Retinal pigment epithelial cell (primary cell): ENCODE measurements at places on chromosomes 5 and 9.

GRCh38 chr5:141701360-141702119 is 19.5 kb upstream of the ARAP3 start:
- DNase-seq, result no peak

DNA sequence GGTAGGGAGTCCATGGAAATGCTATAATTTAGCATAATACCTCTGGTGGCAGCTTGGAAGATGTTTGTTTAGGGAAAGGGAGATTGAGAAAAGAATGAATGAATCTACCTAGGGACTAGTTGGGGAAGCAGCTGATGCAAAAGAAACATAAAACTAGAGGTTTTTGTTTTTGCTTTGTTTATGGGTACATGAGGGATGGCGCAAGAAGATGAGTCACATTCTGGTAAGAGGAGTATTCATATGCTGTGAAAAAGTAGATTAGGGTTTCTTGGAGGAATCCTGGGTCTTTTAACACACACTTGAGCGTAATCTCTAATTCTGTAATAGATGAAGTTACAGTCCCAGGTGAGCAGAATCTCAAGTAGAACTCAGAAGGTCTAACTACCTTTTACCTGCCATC is 17.1 kb downstream of the C9orf43 start:
- no peak for DNase-seq

- no peak for DNase-seq
Measured at GRCh38 chr5:106962464-106963230, 708.1 kb downstream of the EFNA5 start.

GRCh38 chr9:136056546-136057235 is 38.4 kb downstream of the NACC2 start:
- no peak for DNase-seq

- DNase-seq, result peak; percentile 86
Measured at GRCh38 chr5:32785611-32786254, 74.6 kb downstream of the NPR3 start.

GRCh38 chr9:75149841-75150241 is 61.5 kb downstream of the OSTF1 start:
- no peak for DNase-seq

DNA sequence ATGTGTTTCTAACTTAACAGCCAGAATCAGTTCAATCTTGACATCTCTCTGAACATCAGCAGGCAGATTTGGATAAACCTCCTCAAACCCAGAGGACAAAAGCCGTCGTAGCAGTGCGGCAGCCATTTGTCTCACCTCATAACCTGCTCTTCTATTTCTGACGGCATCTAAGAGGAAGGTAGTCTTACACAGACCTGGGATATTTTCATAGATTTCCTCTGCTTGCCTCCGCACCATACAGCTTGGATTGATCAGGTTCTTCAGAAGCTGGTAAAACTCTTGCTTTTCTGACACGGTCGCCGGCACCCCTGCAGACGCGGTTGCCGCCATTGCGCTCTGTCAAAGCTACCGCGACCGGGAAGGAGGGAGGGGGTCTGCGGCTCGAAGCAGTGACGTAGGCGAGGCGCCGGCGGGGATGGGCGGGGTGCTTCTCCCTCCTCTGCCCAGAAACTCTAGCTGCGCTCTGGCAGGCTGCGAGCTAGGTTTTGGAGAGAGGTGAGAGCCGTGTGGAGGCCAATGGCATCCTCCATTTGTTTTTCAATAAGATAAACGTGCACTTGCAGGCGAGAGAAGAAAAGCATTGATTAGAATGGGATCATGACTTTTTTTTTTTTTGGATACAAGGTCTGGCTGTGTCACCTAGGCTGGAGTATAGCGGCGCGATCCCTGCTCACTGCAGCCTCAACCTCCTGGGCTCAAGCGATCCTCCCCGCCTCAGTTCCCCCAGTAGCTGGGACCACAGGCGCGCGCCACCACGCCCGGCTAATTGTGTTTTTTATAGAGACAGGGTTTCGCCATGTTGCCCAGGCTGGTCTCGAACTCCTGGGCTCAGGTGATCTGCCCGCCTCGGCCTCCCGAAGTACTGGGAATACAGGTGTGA is at the start of gene RANBP6:
TSS of gene RANBP6 (minus strand) at position 347 of the 880 bp plus-strand sequence. CDS start at position 330, 17 bp downstream.
- DNase-seq, result peak; percentile 53

GRCh38 chr5:142425286-142426065 is 100.7 kb upstream of the SPRY4 start:
- no peak for DNase-seq

GRCh38 chr5:132773601-132774355 is 3.3 kb downstream of the SEPTIN8 start:
- DNase-seq, result no peak

DNA sequence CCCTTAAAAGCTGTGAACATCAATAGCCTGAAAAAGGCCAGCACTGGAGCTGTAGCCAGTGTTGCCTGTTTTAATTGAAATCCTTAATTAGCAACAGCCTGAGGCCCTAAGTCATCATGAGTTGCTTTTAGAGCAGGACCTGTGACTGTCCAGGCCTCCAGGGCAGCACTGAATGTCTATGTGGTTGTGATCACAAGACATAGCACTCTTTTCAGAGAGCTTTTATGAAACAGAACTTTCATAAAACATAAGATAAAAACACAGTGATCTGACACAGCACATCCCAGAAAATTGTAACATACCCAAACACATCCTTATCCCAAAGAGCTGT is 85.5 kb upstream of the MYO10 start:
- DNase-seq, result no peak

GRCh38 chr5:126847826-126848251 is 70.9 kb downstream of the LMNB1 start:
- no peak for DNase-seq

- DNase-seq, result no peak
Measured at GRCh38 chr9:69857131-69857530, 36.5 kb downstream of the CFAP95 start.

GRCh38 chr9:76785501-76785900 is 21.3 kb downstream of the PCA3 start:
- DNase-seq, result no peak

DNA sequence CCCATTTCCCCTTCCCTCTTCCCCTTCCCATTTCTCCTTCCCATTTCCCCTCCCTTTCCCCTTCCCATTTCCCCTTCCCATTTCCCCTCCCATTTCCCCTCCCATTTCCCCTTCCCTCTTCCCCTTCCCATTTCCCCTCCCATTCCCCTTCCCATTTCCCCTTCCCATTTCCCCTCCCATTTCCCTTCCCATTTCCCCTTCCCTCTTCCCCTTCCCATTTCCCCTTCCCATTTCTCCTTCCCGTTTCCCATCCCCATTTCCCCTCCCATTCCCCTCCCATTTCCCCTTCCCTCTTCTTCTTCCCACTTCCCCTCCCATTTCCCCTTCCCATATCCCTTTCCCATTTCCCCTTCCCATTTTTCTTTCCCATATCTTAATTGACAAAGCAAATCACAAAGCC is 109.0 kb downstream of the OLFM1 start:
- no peak for DNase-seq

- DNase-seq, result no peak
Measured at GRCh38 chr9:36897478-36897877, 136.6 kb downstream of the PAX5 start.

DNA sequence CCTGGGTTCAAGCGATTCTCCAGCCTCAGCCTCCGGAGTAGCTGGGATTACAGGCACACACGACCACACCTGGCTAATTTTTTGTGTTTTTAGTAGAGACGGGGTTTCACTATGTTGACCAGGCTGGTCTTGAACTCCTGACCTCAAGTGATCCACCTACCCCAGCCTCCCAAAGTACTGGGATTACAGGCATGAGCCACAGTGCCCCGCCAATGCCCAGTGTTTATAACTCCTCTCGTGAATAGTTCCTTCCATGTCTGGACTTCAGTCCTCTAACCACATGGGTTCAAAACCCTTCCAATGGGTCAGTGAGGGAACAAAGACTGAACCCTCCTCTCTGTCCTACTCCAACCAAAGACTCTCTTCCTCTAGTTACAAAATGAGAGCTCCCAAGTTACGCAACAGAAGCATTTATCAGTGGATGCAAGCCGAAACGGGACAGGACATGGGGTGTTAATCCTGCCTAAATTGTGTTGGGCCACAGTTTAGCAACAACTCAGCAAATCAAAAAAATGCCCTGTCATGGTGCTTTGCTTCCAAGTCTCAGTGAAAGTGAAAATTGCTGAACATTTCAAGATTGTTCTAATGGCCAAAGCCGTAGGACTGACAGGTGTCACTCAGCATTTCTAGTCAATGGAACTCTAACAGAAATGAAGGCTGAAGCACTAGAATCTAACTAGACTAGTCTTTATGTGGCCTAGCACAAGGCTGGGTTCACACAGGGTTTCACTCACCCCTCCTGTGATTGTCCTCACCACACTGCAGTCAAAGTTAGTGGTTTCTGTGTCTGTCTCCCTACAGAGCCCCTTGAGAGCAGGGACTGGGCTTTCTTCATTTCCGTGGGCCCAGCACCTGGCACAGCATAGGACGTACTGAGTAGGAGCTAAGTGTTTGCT is 3.2 kb upstream of the TMEM245 start:
- DNase-seq, result no peak

- no peak for DNase-seq
Measured at GRCh38 chr9:18604767-18605730, 131.1 kb downstream of the ADAMTSL1 start.

DNA sequence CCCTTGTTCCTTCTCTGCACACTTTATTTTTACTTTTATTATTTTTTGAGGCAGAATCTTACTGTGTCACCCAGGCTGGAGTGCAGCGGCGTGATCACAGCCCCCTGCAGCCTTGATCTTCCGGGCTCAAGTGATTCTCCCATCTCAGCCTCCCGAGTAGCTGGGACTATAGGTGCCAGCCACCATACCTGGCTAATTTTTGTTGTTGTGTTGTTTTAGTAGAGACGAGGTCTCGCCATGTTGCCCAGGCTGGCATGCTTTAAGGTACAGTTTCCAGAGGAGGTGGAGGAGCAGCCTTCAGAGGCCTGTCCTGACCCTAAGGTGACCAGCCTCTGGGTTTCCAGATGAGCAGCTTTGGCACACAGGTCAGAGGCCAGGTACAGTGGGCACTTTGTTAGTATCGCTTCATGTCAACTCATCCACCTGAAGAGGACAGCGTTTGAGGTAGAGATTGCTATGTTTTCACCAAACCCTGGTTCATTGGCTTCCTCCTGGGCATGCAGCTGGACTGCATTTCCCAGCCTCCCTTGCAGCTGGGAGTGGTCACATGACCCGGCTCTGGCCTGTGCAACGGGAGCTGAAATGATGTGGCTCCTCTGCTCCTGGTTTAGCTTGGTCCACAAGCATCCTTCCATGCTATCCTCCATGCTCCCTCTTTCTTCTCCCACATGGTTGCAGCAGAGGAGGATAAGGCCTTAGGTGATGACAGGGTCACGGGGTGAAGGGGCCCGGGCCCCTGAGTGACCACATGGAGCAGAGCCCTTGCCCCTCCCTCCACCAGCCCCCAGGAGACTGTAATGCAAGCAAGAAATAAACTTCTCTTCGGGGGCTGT is 139.3 kb upstream of the IER5L start:
- DNase-seq, result no peak

DNA sequence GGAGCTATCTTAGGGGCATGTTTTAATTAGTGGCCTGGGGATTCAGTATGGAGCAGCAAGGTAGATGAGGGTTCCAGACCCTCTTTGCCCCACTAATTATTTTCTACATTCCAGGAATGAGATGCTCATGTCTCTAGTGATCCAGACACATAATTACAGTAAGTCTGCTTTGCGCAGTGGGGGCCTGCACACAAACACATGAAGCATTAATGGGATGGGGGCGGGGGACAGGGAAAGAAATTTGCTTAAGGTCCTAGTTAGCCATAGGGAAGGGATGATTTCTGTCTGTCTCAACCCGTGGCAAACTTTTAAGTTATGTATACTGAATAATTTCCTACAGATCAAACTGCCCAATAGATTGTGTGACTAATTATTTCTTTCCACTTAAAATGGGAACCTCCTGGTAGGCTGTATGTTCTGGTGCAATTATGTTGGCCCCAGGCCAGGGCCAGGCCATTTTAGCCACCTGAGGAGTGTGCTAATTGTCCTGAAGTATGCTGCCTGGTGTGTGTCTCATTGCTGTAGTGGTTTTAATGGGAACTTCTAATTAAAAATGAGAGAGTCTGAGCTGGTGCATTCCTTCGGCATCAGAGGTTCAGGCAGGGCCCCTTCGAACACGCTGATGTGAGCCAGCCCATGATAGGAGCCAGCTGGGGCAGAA is 134.4 kb downstream of the PTTG1 start:
- DNase-seq, result peak; percentile 28

- DNase-seq, result no peak
Measured at GRCh38 chr9:80233906-80234305, 662.1 kb downstream of the TLE4 start.

GRCh38 chr5:113824307-113824706 is 310.8 kb downstream of the YTHDC2 start:
- no peak for DNase-seq

DNA sequence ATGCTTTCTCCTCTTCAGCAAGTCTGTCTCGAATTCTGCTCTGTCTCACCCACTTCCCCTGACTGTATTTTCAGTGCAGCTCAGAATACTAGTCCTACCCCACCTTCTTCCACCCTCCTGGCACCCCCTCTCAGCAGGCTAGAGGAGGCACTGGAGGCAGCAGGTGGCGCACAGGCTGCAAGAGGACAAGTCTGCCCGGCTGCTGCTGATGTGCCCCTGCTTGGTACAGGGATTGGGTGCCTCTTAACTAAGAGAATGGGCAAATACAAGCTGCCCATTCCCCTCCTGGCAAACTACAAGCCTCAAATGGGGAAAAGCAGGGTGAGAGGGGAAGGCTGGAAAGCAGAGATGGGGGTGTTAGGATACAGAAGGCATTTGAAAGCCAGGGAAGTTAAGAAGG is 5.1 kb downstream of the TLN1 start:
- DNase-seq, result peak; percentile 37

DNA sequence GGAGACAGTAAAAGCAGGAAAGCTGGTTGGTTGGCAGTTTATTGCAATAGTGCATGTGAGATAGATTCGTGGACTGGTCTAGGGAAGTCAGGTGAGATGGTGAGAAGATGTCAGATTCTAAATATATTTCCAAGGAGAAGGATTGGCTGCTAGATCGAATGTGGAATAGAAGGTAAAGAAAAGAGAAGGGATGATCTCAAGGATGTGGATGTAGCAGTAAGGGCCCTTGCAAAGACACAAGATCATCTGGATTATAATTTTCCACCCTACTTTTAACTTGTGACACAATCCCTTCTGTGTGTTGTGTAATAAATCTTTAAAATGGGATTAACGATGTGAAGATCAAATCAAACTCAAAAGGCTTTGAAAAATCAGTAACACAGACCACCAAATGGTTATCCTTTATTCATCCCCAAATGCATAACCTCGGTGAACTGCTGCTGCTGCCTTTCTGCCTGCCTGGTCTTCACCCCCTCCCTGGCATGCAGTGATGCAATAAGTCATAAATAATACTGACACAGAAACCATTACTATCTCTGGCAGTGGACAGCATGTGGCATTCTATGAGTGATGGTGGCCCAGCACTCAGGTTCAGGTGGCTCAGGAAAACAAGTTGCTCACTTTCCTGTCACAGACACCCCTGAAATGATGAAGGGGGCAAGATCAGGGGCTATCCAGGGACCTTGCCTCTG is 178.4 kb downstream of the FAM114A2 start:
- no peak for DNase-seq

GRCh38 chr9:91085517-91086291 is 276.0 kb downstream of the AUH start:
- DNase-seq, result no peak
